Fibroblast of the aortic adventitia (primary cell): ENCODE measurements at places on chromosomes 1 and 21.

DNA sequence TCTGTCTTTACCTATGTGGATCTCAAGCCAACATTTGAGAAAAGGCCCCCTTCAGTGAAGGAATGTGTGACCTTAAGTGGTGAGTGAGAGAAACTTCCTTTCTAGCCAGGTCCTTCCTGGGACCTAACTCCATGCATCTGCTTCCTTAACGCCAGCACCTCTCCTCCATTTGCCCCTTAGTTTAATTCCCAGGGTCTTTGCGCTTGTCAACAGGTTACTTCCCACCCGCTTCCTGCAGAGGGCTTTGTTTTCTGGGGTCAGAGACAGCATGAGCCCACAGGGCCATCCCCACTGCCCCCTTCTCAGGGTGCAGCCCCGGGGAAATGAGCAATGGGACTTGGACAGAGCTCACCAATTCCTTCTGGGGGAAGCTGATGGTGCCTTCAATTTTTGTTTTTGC, 54.8 kb downstream of the EVA1C start:
- DNase-seq = no peak

DNA sequence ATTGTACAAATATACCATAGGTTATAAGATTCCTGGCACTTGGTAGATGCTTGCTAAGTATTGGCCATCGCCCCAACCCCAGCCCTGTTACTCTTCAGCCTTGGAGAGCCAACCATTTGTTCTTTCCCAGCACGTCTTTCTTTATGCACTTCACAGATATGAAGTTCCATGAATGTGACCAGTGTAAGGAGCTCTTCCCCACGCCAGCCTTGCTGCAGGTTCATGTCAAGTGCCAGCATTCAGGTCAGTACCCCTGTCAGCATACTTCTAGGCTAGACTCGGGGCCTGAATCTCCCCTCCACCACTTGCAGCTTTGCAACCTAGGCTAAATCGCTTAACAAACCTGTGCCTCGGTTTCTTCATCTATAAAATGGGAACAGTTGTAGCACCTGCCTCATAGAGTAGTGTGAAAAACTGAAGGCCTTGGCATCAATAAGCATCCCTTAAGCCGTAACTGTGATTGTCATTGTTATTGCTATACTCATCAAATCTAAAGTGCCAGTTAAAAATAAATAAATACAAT, 41.0 kb upstream of the EPHA8 start:
- no peak for DNase-seq

DNA sequence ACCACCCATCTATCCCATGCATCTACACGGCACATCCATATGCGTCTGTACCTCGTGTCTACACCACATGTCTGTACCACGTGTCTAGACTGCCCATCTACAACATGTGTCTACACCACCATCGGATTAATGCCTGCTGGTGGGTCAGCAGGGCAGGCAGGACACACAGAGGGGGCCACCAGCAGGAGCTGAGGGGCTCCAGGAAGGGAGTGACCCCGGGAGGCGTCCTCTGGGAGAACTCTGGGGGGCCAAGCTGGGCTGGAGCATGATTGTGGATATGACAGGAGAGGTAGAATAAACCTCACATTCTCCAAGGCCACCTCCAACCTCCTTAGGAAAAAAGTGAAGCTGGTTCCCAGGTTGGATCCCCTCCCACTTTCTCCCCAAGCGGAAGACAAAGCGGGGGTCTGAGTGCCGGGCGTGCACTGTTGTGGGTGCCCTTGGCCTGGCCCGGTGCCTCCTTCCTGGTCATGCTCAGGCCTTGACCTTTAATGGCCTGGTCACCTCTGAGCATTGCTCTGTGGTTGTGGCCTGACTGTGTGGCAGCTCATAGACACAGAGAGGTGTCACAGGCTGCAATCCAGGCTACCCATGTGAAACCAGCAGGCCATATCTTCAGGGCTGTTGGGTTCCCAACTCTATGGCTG, 881 bp upstream of the ACTRT2 start:
- DNase-seq = no peak

- peak; percentile 8 for DNase-seq
Measured at GRCh38 chr1:232562855-232563510, 67.0 kb downstream of the SIPA1L2 start.

GRCh38 chr1:22368125-22368524, 83.5 kb upstream of the ZBTB40 start:
- no peak for DNase-seq

DNA sequence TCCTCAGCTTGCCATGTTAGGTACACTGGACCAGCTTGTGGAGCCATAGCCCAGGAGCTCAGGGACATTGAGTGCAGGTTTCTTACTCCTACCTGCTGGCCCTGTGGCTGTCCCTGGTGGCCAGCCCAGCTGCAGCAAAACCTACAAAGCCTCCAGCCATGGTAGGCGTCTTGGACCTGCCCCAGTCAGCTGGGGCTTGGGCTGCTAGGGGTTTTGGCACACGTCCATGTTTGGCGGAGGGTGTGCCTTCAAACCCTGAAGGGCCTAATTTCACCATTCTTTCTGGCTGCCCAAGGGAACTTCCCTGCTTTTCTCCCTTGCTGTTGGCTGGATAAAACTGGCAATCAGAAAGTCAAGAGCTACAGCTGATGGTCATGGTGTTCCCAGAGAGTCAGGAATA, 25.4 kb downstream of the HMGCS2 start:
- DNase-seq = peak; percentile 66

DNA sequence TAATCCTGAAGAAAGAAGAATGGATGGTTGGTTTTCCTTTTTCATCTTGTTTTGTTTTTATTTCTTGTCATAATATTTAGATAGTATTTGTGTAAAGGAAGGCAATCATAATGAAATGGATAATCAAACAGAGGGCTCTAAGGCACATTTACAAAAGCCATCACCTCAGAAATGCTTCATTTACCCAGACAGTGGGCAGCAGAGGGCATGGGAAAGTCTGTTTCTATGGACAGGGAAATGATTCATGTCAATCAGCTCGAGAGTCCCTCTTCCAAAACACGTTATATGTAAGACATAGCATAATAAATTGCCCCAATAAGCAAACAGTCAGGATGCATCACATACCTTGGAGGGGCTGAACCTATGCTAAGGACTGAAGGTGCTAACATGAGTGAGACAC, 426.1 kb downstream of the PLPP3 start:
- DNase-seq = no peak

- DNase-seq = no peak
Measured at GRCh38 chr1:200979574-200980451, 43.7 kb downstream of the KIF21B start.

DNA sequence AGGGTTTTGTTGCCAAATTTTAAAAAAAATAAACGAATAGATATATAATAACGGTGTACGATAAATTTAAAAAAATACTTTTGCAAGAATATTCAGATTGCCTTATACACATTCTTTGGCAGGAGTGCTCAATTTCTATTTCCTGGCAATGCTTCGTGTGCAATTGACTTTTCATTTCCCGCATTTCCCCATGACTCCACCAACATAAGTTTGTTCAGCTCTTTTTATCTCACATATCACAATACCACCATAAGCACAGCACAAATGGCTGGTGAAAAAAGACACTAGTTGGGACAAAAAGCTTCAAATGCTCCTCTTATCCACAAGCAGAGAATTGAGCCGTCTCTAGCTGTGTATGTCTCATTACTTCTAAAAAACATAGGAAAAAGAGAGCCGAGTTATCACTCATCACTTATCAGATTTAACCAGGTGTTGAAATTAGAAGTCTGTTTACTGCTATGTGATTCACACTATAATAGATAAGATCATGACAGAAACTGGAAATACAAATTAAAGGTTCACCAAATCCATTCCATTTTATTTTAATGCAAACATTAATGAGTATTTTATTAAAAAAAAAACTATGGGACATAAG, 28.9 kb upstream of the RGS1 start:
- DNase-seq = peak; percentile 63

GRCh38 chr1:206706298-206706791, 21.6 kb downstream of the MAPKAPK2 start:
- DNase-seq = peak; percentile 94

DNA sequence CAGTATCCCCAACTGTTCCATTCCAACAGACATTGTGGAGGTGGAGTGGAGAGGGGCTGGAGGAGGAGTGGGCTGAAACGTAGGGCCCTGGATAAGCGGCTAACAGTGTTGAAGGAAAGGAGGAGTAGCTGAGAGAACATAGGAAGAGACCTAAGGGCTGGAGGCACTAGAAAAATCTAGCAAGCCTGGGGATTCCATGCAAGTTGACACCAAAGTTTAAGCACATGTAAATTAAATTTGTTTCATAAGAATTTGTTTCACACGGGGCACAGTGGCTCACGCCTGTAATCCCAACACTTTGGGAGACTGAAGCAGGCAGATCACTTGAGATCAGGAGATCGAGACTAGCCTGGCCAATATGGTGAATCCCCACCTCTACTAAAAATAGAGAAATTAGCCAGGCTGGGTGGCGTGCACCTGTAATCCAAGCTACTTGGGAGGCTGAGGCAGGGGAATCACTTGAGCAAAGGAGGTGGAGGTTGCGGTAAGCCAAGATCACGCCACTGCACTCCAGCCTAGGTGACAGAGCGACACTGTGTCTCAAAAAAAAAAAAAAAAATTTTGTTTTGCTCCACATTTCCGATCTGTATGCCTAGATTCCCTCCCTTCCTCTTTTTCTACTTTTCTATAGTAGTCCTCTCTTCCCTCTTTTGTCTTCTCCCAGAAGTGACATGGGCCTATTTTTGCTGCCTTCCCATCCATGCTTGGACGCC, 530 bp upstream of the CD244 start:
- DNase-seq = no peak
